ENCODE measurements at places on chromosomes 3 and 15.

- DNase-seq, result no peak
Observed at GRCh38 chr15:68734352-68734751, 86.3 kb downstream of the ANP32A start.

DNA sequence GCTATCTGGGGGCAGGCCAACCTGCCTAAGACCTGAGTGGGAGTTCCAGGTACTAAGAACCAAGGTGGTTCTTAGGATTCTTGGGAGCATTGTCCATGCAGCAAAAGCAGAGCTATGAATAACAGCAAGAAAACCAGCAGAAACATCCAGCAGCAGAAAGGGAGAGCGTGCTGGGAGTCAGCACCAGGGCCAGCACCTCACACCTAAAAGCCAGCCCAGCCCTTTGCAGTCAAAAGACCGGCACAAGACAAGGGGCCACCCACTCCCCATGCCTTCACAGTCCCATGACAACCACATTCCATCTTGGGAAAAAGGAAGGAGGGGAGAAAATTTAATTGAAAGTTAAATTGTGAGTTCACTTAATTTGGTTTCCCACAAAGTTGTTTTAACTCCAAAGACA, 364.9 kb downstream of the AGBL1 start:
- DNase-seq, result no peak

DNA sequence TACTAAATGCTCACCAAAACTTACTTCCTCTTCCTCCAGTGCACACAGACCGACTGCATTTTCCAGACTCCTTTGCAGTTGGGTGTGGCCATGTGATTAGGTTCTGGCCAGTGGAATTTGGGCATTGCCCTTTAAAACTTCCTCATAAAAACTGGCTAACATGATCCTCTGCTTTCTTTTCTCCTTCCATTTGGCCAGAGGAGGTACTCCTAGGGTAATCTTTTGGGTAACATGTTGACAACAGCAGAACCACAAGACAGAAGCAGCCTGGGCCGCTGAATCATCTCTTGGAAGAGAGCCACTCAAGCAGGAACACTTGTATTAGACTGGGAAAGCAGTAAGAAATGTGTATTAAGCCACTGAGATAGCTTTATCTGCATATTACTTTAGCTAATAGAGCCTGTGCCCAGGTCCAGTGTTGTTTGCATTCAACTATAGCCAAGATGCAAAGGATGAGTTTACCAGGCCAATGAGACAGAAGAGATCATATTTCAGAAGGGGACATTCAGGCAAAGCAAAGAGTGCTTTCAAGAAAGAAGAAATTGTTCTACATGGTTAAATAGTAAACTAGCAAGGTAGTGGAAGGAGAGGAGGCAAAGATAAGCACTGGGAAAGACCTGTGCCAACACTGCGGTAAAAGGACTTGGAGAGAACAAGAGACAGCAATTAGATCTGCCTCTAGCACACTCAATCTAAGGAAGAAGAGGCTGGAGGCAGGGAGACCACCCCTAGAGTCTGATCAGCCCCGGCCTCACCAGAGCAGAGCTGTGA, 79.8 kb downstream of the PLCH1 start:
- no peak for DNase-seq

GRCh38 chr15:88621789-88622604, 857 bp downstream of the AEN start:
- no peak for DNase-seq

DNA sequence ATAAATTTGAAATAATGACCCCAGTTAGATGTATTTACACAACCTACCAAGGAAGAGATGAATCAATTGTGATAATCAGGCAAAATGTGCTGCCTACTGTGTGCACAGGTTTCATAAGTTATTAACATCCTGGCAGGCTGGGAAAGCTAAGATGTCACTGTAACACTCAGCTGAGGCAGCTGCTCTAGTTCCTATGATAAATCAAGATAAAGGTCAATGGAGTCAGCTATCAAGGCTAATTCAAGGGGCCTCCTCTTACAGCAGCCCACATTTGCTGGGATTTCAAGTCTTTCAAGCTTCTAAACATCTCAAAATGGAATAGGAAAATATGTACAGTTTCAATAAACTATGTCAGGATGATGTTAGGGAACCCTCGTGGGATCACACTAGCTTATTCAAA, 70.7 kb upstream of the PYGO1 start:
- DNase-seq, result no peak

DNA sequence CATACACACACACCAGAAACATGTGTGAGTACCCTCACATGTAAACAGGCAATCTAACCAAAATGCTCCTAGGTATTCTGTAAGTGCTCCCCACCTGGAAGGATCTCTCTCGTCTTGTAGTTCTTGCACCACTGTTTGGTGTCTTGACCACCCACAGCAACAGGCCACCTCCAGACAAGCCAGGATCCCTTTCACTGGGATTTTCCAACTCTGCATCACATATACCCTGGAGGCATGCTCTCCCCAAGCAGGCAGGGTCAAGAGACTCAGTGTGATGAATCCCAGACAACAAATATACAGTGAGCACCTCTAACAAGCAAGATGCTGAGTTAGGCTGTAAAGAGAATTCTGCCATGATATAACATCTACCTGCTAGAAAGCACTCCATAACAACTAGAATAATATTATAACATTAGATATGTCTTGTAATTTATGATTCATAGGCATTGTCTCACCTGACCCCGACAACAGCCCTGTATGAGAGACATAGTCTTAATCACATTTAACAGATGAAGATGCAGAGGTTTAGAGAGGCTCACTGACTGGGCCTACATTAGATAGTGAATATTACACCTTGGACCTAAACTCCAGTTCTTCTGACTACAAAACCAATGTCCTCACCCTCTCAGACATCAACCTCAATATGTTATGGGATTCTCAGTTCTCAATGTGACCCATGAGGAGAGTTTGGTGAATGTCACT, 76.5 kb upstream of the BCL6 start:
- no peak for DNase-seq

DNA sequence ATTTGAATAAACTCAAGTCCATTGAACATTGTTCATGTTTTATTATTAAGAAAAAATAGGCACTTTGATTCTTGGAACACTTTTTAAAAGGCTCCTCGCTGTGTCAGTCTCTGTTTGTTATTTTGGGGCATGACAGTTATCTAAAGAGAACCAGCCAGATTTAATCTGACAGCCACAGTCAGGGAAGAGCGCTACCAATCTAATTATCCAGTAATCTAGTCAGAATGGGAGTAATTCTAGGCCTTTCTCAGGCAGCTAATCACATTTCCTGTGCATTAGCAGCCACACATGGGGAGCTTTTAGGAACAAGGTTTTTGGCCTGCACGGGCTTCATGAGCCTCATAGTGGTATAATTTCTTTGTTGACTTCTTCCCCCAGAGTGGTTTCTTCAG, 362.2 kb downstream of the RBMS3 start:
- no peak for DNase-seq

DNA sequence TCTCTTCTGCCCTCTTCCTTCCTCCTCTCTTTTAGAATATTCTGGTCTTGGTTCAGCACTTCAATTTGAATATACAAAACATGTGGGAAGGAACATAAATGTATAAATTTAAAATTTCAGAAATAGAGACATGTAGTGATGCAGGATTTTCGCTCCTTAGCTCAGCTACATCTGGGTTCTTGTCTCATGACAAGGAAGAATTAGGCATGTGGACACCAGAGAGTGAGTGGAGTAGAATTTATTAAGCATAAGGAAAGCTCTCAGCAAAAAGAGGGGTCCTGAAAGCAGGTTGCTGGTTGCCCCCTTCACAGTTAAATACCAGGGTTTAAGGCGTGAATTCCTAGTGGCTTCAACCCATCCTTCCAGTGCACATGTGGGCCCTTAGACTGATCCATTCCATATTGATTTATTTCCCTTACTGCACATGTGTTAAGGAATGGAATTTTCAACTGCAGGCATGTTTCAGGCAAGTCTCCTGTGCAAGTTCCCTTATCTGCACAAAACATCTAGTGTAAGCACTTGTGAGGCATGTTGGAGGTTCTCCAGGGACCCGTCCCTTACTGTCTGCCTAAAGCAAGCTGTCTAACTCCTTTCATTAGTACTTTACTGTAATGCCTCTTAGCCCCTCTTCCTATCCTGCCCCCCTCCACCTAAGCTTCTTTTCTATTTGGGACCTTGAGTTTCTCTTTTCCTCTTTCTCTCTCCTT, 133.2 kb upstream of the STRIT1 start:
- no peak for DNase-seq

- DNase-seq, result no peak
Observed at GRCh38 chr3:184578218-184578617, 16.6 kb downstream of the EPHB3 start.

- no peak for DNase-seq
Observed at GRCh38 chr15:39850436-39850835, 67.8 kb upstream of the FSIP1 start.

DNA sequence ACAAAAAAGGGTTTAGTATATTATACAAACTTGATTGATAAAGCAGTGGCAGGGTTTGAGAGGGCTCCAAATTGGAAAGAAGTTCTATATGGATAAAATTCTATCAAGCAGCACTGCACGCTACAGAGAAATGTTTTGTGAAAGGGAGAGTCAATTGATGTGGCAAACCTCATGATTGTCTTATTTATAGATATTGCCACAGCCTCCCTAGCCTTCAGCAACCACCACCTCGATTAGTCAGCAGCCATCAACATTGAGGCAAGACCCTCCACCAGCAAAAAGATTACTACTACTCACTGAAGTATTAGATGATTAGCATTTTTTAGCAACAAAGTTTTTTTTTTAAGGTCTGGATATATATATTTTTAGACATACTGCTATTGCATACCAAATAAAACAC, 296.7 kb downstream of the CHST2 start:
- DNase-seq, result no peak

GRCh38 chr3:18208856-18209255, 216.3 kb downstream of the SATB1 start:
- no peak for DNase-seq

- DNase-seq, result no peak
Observed at GRCh38 chr15:66905954-66906353, 159.4 kb upstream of the SMAD3 start.

- no peak for DNase-seq
Observed at GRCh38 chr3:128942161-128942952, 51.5 kb downstream of the CFAP92 start.

GRCh38 chr3:150308037-150308319, 100.1 kb upstream of the TSC22D2 start:
- DNase-seq, result no peak

GRCh38 chr15:39642011-39642640, 61.2 kb downstream of the THBS1 start:
- DNase-seq, result no peak

- DNase-seq, result no peak
Observed at GRCh38 chr15:27454281-27455075, 483.5 kb downstream of the GABRG3 start.

DNA sequence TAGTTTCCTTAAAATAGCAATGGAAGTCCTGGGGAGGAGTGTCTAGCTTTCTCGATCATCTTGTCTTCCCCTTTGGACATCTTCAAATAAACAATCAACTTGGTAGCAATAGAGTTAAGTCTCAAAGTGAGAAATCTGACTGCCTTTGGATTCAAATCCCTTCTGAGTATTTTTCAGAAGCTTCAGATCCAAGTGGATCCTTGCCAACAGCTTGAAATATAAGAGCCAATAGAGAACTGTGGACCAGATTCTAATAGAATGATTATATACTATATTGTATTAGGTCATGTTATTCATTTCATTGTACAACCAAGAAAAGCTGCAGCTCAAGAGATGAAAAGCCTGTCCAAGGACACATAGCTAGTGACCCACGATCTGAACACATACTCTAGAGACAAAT, 60.2 kb downstream of the SYNPR start:
- DNase-seq, result no peak

DNA sequence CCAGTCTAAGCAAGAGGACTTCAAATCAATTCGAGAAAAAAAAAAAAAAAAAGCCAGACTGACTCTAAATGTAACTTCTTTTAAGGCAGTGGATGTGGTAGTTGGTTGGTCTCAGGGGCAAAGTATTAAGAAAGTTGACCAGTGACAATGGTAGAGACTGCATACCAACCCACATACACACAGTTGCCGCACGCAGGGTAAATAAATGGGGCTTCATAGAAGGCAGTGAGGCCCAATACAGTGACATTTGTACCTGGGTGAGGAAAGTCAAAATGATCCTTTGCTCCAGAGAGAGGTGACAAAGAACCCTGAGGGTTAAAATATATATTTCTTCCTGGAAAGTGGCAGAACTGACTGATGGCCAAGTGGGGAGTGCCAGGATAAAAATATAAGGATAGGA, 100.8 kb upstream of the MEX3B start:
- DNase-seq, result no peak

DNA sequence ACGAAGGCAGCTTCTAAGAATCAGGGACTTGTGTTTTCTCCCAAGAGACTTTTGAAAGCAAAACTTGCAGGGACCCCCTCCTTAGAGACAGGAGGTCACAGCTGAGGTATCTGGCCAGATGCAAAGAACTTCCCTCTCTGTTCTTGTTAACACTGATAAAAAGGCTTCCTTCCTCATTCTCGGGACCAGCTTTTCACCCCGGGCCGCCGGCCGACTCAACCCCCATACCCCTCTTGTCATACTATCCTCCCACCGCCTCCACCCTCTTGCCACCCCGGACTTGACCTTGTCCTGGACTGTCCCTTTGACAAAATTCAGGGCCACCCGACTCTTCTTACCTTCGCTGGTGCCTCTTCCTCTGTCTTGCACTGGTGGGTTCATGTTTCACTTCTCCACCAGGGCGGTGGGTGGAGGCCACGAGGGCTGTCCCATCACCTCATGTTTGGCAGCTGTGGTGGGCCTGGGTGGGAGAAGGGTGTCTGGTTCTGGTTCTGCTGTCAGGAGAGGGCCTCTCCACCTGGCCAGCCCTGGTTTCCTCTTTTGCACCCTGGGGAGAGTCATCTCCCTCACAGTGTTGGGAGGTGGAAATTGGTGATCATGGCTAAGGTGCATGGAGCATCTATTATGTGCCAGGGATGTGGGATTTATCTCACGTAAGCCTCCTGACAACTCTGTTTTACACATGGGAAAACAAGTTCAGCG, 32.5 kb downstream of the BHLHE40 start:
- no peak for DNase-seq

DNA sequence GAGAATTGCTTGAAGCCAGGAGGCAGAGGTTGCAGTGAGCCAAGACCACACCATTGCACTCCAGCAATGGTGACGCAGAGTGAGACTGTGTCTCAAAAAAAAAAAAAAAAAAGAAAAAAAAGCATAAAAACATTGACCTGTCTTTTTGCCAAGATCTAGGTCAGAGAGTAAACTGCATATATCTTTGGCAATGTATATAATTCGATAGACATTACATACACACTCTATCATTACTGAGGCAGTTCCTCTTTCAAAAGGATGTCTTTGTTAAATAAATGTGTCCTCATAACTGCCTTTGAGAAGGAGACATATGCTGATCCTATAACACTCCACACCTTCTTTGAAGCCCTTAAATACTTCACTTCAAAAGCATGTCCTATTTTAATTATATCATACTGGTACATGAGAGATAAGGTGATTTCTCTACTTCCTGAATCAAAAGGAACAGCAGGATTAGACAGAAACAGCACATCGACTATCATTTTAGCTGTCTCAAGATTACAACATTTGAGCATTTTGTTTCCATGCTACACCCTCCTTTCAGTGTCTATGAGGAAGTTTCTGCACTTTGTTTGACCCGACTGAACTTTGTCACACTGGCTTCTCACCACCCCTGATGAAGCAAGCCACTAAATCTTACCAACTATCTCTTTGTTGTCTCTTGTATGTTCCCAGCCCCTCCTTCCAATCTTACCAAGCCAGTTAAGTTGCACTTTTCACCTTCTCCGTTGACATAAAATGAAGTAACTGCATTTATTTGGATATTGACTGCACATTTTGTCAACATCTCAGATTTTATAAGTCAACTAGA, 335.8 kb downstream of the MECOM start:
- no peak for DNase-seq

GRCh38 chr3:18007980-18008379, 265.5 kb upstream of the TBC1D5 start:
- DNase-seq, result no peak
